ENCODE measurements at places on chromosomes 11 and 22.

- H3K27ac ChIP-seq, result no peak overlapping the region
- H3K4me3 ChIP-seq, result no peak overlapping the region
- no peak for DNase-seq
- no peaks in the 10 kb centered on the region for H3K36me3 ChIP-seq
These were observed 29.1 kb upstream of the TMPRSS4 start for GRCh38 chr11:118047749-118048148.

GRCh38 chr11:63880403-63880790, 36.6 kb downstream of the RCOR2 start:
- no peak overlapping the region for H3K27ac ChIP-seq
- no peaks in the 10 kb centered on the region for H3K4me1 ChIP-seq
- H3K4me3 ChIP-seq, result no peak overlapping the region
- H3K27me3 ChIP-seq, result no peaks in the 10 kb centered on the region

DNA sequence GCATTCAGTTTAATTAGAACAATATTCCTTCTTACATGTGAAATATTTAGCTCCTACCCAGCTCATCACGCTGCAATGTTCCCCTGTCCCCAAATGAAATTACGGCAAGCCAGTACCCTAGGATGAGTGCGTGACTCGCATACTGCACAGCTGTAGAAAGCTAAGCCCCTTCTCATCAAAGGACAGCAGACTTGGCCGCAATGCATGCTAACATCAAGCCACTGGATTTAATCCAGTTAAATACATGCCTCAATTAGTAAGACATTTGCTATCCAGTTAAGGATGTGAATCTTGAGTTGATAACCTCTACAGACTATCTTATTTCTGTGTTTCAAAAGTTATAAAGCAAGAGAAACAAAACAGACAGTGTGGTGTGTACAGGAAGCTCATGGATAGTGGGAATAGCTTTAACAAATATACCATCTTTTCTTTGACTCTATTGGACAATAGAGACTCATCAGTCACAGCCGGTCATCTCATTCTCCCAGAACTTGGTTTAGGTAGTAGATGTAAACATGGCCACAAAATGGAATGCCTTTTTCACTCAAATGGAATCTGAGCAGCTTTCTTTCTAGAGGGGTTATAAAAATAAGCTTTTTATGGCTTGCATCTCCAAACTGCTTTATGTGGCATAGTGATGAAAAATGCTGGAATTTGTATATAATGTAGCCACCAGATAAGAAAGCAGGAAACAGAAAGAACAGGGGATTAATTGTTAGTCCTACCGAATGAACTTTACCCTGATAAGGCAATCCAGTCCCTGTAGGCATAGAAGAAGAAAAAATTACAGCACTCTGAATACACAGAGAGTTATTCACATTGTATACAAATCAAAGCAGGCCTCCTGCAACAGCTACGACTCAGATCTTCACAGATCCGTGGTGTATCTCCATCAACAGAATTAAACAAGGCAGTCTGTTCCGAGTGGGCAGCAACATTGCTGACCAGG, 224.1 kb downstream of the CADM1 start:
- no peak overlapping the region for H3K27ac ChIP-seq
- peaks cover 2% of the 10 kb centered on the region for H3K27me3 ChIP-seq

- H3K4me3 ChIP-seq, result no peak within 1 kb of the TSS
- no peak within 1 kb of the TSS for H3K27ac ChIP-seq
- no peaks in the 10 kb centered on the region for H3K4me1 ChIP-seq
- no peaks in the 10 kb centered on the region for H3K36me3 ChIP-seq
- DNase-seq, result no peak
These were observed at the start of gene KCNA4 for GRCh38 chr11:30016588-30017363. TSS of gene KCNA4 (minus strand) at chr11:30017030. CDS start at chr11:30012678, 4,352 bp downstream.

DNA sequence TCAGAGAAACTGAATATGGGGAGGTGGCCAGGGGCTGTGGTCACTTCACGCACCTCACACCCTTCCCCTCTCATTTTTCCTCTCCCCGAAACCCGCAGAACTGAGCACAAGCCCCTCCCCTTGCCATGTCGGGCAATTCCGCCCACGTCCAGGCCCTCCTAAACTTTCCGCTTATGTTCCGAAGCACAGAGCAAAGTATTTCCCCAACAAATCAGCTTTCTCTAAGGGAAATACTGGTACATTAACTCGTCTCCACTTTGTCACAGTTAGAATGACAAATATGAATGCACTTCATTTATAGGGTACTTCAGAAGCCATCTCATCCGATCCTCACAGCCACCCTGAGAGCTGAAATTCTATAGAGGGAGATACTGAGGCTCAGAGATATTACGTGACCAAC, 94.7 kb upstream of the TMEM45B start:
- H3K27me3 ChIP-seq, result no peaks in the 10 kb centered on the region
- no peak overlapping the region for H3K27ac ChIP-seq
- DNase-seq, result no peak
- H3K4me3 ChIP-seq, result no peak overlapping the region

DNA sequence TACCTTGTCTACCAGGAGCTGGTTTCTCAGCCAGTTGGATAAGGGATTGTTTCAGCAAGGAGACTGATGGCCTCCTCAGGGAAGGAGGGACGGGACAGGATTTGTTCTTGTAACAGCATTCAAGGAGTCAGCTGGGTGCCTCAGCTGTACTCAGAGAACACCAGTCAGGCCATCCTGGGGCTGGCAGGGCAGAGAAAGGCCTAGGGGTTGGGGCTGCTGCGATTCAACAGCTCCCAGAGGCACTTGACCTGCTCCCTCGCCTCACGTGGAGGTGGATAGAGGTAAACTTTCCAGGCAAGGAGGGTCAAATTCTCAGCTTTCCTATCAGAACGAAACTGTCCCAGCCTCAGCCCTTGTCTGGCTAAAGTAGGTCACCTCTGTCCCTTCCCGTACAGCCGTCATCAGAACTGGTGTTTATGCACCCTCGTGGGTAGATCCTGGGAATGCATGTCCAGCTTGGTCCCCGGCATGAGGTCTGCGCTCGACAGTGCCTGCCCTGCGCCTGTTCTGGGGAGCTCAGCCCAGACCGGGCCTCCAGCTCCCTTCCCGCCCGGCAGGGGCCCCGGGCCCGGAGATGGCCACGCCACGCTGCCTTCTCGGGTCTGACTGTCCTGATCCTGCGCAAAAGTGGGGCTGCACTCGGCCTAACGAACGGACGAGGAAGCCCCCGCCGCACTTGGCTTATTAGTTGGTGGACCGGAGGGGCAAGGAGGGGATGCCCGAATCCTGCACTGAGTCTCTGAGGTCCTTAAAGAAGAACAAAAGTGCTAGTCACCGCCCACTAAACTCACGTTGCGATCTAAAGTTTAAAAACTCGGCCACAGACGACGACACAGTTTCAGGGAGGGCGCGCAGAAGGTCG, 762 bp upstream of the CCDC134 start:
- H3K4me3 ChIP-seq, result peak overlapping the region; percentile 78
- peaks cover 16% of the 10 kb centered on the region for H3K4me1 ChIP-seq
- no peaks in the 10 kb centered on the region for H3K27me3 ChIP-seq
- H3K36me3 ChIP-seq, result no peaks in the 10 kb centered on the region
- H3K27ac ChIP-seq, result peak overlapping the region; percentile 21

GRCh38 chr11:97890466-97890865, 1130.3 kb upstream of the CNTN5 start:
- no peak overlapping the region for H3K4me3 ChIP-seq
- no peak overlapping the region for H3K27ac ChIP-seq
- no peak for DNase-seq
- no peaks in the 10 kb centered on the region for H3K36me3 ChIP-seq

- no peak overlapping the region for H3K27ac ChIP-seq
- no peaks in the 10 kb centered on the region for H3K27me3 ChIP-seq
- peaks cover 5% of the 10 kb centered on the region for H3K36me3 ChIP-seq
- H3K4me1 ChIP-seq, result peaks cover 16% of the 10 kb centered on the region
These were observed 20.8 kb downstream of the TAF1D start for GRCh38 chr11:93720522-93720921.

GRCh38 chr22:32202539-32203180, 2.2 kb downstream of the RFPL2 start:
- H3K36me3 ChIP-seq, result no peaks in the 10 kb centered on the region
- DNase-seq, result peak; percentile 45
- H3K4me3 ChIP-seq, result no peak overlapping the region
- H3K4me1 ChIP-seq, result no peaks in the 10 kb centered on the region

Data from endothelial cell of umbilical vein (primary cell).